ENCODE measurements at places on chromosomes 6 and 20.

DNA sequence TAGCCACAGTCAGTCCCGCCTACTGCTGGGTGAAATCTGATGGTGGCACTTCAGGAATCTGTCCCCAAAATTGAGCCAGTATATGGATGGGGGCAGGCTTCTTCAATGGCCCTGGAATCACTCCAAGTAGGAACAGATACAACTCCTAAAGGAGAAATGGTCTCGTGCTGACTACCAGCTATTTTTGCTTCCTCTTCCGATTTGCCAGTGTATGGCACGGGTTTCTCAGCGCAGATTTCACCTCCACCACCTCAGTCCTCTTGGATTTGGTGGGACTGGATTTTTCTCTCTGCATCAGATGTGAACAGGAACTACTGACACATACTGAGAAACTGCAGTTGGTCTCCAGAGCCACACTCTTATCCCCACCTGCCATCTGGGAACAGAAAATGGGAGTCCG, 27.2 kb downstream of the PNPLA1 start:
- no peak for DNase-seq

DNA sequence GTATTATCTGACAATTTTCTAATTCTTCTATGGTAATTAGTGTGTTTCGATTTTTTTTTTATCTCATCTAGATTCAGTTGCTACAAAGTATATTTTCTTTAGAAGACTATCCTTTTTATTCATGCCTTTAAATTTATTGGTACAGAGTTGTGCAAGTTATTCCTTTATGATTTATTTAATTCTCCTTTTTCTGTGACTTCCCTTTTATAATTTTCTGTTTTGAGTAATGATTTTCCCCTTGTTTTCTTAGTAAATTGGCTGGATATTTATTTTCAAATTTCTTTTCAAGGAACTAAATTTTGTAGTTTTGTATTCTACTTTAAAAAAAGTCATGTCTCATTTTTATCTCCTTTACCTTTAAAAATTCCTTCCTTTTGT, 2.4 kb upstream of the IL22RA2 start:
- DNase-seq, result no peak

- no peak for DNase-seq
These were observed 95.1 kb upstream of the SASH1 start for GRCh38 chr6:148247386-148248063.

DNA sequence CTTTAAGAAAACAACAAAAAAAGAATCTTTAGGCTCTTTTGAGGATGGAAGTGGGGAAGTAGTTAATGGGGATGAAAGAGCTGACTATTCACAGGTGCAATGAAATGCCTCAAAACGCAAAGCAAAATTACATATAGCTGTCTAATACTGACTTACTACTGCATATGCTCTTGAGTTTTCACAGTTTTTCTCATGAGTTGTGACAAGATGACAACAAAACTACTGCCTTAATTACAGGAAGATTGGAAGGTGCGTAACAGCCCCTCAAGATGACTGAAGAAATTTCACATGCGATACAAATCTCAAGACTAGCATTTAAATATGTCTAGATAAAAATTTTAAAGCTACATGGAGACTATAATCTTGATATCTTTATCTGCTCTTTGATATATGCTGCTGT, 547.8 kb upstream of the POU3F2 start:
- no peak for DNase-seq

All from stimulated activated CD8-positive, alpha-beta memory T cell treated with anti-CD3 and anti-CD28 coated beads, Interleukin-12 subunit alpha, Interleukin-12 subunit beta, amount 100 ng/mL, for 1 hour (primary cell).